ENCODE measurements at places on chromosomes 1 and 21. TPM values are rescaled to one million over a fixed set of nuclear protein-coding genes. Genes with fewer than 3 reads are reported as not detected.

- DNase-seq = no peak
Observed at GRCh38 chr1:200079232-200079940, 51.9 kb downstream of the NR5A2 start.

GRCh38 chr1:11746795-11747487 lies 11.0 kb downstream of the AGTRAP start:
- no peak for DNase-seq

HES2 gene
- 0.75 TPM for polyA plus RNA-seq

MAN1C1 gene
- polyA plus RNA-seq = 21.2 TPM

GRCh38 chr1:195462646-195463045 lies 1145.6 kb downstream of the KCNT2 start:
- DNase-seq = no peak

DNA sequence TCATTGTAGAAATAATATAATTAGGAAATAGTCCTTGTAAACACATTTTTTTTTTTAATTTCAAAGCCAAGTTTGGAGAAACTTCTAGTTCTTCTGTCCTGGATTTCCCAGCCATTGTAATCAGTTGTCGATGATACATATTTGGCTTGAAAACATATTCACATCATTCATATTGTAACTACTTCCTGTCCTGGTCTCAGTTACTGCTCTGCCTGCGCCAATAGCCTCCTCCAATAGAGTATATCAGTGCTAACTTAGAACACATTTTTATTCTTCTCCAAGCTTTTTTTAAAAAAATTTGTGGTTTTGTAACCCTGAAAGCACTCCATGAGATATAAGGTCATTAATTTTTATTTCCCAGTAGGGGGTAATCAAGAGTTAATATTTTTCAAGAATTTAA lies 46.1 kb upstream of the FMO2 start:
- no peak for DNase-seq
